ENCODE measurements at places on chromosomes 1 and 21. TPM values are rescaled to one million over a fixed set of nuclear protein-coding genes. Genes with fewer than 3 reads are reported as not detected.

DNA sequence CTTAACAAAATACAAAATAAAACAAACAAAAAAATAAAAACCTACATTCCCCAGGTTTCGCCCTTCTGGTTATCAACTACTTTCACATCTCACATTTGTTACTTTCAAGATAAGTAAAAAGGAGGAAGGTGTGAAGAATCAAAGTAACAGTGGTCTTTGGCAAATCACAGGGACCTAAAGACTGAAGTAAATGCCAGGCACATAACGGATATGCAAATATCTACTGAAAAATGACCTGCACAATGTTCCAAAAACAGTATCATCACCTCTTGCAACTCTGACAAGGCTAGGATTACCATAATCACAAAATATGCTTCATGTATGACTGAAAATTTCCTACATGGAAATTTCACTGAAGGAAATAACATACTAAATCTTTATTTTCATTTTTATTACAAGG is 29.3 kb downstream of the COP1 start:
- H3K4me1 ChIP-seq, result no peaks in the 10 kb centered on the region
- no peaks in the 10 kb centered on the region for H3K27me3 ChIP-seq
- no peak overlapping the region for H3K4me3 ChIP-seq
- peaks cover 19% of the 10 kb centered on the region for H3K36me3 ChIP-seq

DNA sequence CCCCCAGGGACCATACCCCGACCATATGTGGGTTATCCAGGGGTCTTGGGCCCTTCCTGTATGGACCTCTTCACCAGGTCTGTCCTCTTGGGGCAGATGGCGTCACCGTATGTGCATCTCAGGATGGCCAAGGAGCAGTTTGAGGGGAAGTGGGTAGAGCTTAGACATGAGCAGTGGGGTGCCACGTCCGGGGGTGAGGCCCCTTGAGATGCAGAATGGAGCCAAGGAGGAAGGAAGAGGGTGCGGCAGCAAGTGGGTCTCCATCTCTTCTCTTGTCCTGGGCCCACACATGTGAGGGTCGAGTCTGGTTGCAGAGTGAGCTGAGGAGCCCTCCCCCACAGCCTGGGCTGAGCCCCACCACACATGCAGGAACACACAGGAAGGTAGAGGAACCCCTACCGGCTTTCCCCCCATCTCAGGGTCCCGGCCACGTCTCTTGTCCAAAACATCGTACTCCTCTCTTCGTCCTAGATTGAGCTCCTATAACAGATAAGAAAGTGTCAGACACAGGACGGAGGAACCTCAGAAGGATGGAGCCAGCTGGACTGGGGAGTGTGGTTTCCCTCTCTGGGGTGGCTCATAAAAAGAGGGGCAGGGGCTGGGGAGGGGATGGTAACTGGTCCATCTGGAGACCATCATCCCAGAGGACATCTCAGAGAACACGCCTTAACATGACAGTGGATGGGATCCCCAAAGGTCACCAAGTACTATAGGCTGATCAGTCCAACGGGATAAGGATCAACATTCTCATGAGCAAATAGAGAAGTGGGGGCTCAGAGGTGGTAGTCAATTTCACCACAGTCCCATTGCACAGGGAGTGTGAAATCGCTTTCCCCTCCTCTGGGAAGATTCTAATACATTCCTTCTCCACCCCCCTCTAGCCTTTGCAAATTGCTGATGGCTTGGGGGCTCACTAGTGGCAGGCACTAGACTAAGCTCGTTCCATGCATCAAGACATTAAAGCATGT is 79.9 kb downstream of the CD247 start:
- no peaks in the 10 kb centered on the region for H3K27me3 ChIP-seq
- DNase-seq, result no peak
- no peak overlapping the region for H3K27ac ChIP-seq
- H3K4me3 ChIP-seq, result no peak overlapping the region
- peaks cover 13% of the 10 kb centered on the region for H3K4me1 ChIP-seq

DNA sequence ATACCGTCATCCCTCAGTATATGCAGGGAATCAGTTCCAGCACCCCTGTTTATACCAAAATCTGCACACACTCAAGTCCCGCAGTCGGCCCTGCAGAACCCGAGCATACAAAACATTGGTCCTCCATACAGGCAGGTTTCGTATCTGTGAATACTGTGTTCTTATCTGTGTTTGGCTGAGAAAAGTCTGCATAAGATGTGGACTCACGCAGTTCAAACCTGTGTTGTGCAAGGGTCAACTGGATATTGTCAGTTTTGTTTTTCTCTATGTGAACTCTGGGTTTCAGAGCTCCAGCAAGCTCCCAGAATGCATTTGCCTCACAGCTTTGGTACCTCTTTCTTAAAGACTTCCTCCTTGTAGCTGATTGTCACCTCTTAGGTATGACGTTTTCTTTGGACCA is 100.6 kb downstream of the NR5A2 start:
- no peaks in the 10 kb centered on the region for H3K36me3 ChIP-seq
- H3K27me3 ChIP-seq, result no peaks in the 10 kb centered on the region
- H3K4me1 ChIP-seq, result peaks cover 7% of the 10 kb centered on the region

DNA sequence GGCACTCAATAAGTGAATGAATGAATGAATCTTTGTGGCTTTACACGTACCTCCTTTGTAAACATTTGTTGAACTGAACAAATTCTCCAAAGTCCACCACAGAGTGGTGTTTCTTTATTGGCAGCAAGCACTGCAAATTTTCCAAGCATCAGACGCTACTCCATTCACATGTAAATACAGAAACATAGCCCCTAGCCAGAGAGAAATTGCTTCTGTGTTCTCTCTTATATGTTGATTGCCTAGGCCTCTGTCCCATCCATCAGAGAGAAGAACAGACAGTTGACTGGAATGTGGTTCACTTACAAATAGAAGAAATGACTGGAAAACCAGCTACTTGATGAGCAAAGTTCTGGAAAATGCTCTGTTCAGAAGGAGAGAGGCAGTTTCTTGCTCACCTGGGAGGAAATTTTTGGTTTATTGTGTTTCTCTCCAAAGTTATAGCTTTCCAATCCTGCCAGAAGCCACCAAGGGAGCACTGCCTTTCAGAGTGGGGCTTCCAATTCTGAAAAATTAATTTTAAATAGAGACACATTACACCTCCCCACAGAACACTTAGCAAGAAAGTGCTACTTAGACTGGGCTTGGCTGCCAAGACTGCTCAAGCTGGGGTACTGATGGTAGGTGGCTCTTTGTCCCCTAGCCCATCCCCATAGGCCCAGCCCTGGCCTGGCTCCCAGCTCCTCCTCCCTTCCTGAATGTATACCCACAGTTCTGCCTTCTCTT is 18.1 kb upstream of the KIRREL1 start:
- DNase-seq, result no peak
- H3K27me3 ChIP-seq, result peaks cover 7% of the 10 kb centered on the region
- no peak overlapping the region for H3K4me3 ChIP-seq
- no peak overlapping the region for H3K27ac ChIP-seq

AXDND1 gene
- 0.19 TPM for total RNA-seq

PI4KB gene
- 29.0 TPM for total RNA-seq

MCOLN3 gene
- 5.6 TPM for total RNA-seq
